ENCODE measurements at places on chromosomes 2 and 18. TPM values are rescaled to one million over a fixed set of nuclear protein-coding genes. Genes with fewer than 3 reads are reported as not detected.

The GPR75 gene
- total RNA-seq: 4.4 TPM

The DRC1 gene
- total RNA-seq: not detected

The CYP27C1 gene
- 2.3 TPM for total RNA-seq

The EFEMP1 gene
- 3.5 TPM for total RNA-seq

The PAIP2B gene
- total RNA-seq: 16.8 TPM

The CNGA3 gene
- not detected for total RNA-seq

The DCDC2C gene
- not detected for total RNA-seq

DNA sequence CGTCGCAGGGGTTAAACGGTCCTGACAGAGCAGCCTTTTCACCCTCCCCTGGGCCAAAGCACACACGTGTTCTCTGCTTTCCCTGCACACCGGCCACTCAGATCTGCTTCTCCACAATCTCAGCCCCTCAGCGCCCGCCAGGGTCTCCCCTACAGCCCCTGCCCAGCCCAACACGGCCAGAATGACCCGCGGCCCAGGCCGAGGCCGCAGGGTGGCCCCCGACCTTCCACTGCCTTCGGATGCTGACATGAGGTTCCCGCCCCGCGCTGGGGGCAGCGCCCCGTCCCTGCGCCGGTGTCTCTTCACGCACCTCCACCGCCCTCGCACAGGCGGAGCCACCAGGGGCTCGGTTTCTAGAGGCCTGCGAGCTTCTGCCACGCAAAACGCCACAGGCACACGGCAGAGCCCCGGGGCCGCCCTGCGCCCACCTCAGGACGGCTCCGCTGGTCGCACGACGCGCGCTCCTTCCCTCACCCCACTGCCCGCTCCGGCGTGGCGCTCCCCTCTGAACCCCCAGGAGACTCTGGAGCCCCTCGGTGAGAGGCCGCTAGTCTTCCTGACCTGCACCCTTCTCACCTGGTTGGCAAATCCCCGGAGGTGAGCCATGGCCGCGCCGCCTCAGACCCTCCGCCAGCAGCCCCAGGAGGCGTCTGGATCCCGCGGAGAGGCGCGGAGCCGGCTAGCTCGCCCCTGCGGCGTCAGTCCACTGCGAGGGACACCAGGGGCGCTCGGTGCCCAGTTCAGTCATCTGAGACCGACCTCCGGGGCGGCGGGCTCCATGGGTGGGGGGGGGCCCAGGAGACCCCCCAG lies 749 bp downstream of the STK25 start:
- peak; percentile 57 for DNase-seq

DNA sequence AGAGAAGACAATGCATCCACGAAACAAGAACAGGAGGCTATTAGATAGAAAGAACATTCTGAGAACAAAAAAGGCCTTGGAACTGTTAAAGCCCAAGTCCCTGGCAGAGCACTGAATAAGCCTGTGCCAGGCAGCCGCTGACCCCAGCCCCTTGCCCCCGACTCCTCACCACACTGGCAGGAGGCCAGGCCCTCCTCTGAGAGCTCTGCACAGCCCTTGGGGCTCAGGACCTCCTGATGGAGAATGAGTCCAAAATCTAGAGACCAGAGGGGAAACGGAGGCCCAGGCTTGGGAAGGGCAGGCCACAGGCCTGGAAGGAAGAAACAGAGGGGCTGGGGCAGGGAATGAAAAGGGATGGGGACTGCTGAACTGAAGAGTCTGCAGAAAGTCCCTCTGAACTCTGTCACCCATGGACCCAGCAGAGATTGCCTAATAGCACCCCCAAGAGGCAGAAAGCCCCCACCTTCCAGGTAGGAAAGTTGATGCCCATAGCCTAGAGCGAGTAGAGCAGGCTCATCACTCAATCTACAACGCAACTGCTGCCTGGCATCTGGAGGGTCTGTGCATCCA lies 18.3 kb upstream of the TNS1 start:
- no peak for DNase-seq

DNA sequence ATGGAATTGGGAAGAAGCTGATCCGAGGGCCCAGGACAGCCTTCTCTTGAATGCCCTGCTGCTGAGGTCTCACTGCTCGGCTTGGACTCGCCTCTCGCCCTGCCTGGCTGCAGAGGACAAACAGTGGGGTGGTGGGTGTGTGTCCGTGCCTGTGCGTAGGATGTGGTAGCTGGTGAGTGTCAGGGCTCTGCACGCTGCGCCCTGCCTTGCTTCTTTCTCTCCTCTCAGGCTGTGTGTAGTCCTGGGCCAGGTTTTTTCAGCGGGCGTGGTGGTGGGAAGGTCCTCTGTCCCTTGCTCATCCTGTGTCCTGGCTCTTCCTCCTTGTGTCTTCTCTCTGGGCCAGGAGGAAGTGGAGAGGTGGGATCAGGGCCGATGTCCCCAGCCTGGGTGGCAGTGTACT lies 44.8 kb downstream of the RRM2 start:
- DNase-seq: no peak

DNA sequence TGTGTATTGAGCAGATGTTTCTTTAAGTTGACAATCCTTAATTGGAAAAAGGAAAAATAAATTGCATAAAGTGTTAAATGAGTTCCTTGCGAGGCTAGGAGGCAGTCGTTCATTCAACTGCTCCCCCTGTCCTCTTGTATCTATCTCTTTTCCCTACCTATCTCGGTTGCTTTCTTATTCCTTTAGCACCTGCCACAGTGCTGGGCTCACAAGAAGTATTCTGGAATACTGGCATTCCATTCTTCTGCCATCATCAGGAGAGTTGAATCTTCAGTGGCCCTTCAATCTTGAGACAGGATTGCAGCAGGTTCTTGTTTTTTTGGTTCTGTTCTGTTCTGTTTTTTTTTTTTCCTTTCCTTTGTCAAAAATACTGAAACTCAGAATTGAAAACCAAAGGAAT lies 143.1 kb upstream of the AQP4 start:
- peak; percentile 34 for DNase-seq

- no peak for DNase-seq
These were observed 1245.1 kb upstream of the LRRTM1 start for GRCh38 chr2:81549646-81550045.

GRCh38 chr2:59589881-59590280 lies 963.6 kb downstream of the BCL11A start:
- no peak for DNase-seq

- no peak for DNase-seq
These were observed 307.7 kb upstream of the CCDC68 start for GRCh38 chr18:55266981-55267380.

GRCh38 chr2:169768262-169768995 lies 30.2 kb upstream of the SSB start:
- no peak for DNase-seq

DNA sequence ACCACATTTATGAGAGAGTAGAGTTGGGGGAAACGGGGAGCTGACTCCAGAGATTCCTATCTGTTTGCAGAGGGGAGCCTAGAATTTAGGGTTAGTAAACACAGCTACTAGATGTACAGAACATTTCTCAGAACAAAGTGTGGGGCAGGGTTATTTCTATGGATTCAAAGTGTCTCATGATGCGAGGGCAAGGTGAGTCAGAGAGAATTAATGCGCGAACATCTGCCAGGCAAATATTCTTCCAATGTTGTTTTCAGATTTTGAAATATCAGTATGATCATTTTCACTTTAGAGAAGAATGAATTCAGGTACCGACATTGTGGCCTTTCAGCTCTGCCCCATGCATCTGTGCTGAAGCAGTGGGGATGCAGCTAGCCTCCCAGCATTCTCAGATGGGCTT lies 2.0 kb upstream of the DSEL start:
- no peak for DNase-seq

GRCh38 chr2:37795938-37796337 lies 124.5 kb upstream of the CDC42EP3 start:
- no peak for DNase-seq

DNA sequence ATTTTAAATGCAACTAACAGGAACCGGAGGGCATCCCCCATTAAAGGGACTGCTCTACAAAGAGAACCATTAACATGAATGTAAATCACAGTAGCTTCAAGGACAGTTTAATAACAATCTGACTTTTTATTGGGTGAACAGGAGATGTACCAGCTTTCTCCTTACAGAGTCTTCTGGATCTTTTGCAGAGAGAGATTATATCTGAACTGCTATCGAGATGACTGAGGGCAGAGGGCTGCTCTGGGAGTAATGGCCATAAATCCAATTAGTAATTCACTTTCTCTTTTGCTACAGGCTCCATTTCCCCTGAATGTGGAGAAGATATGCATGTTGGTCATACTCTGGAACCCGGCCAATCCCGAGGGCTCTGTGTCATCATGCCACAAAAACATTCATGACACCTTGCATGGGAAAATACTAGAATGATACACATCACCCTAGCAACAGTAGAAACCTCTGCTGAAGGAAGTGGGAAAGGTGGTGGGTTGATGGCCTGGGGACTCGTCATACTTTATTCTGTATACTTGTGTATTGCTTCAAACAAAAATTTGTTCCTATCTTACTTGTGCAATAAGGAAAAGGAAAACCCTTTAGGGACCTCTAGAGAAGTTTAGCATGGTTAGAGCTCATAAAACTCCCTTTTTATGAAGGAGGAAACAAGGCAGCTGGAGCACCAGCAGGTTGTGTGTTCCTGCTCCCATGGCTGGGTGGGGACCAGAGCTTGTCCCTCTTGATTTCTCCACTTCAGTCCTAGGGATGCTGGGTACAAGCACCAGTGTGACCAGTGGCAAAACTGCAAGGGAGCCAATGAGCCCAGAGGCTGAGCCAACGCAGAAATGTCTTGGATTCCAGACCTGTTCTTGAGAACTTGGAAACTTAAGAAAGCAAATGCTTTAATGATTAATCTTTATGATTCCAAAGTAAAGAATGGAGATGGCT lies 26.0 kb downstream of the CTAGE1 start:
- no peak for DNase-seq

GRCh38 chr18:79583984-79584401 lies 95.6 kb upstream of the CTDP1 start:
- no peak for DNase-seq

DNA sequence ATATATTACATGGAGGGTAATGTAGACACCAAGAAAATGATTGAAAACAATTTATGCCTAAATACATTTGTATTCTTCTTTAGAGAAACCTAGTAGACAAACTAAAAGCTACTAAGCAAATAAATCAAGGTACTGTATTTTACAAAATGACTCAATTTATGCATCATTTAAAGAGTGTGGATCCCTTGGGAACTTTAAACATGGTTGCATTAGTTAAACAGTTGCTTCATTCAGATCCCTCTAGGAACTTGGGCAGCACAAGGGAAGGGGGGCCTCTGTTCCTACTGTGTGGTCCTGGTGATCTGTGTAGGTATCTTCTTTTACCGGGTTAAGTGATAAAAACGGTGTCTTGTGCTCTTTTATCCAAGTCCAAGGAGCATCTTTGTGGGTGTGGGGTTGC lies 31.5 kb upstream of the ATP8B1 start:
- no peak for DNase-seq

- DNase-seq: peak; percentile 83
These were observed at the start of gene HOXD11 for GRCh38 chr2:176106581-176107539. Gene HOXD11, plus strand, starts transcription at chr2:176107280. Its CDS starts 76 bp downstream, at chr2:176107356.

DNA sequence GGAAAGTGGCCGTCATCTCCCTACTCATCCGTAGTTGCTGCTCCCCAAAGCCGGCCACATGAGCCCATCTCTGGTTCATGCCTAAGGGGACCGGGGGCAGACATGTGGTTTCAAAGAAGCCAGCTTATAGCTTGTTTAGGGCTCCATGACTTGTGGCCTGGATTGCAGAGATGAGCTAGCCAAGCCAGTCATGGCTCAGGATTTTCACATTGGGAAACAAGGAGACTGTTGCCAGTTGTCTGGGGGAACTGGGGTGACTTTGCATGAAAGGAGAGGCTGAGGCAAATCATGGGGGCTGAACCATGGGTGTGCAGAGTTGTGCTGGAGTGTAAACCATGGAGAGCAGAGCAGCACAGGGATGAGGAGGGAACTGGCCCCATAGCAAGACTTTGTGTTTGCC lies 183.0 kb upstream of the APCDD1 start:
- DNase-seq: no peak

DNA sequence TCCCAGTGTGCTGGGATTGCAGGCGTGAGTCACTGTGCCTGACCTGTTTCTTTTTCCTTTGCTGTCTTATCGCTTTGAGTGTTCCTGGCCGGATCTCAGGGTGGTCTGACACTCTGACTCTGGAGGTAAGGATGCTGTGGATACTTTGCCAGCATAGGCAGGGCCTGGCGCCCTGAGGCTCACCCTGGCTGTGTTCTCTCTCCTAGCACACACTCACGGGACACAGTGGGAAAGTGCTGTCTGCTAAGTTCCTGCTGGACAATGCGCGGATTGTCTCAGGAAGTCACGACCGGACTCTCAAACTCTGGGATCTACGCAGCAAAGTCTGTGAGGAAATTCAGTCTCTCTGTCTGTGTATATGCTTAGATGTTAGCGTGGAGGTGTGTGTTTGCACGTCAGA lies 18.0 kb upstream of the SAG start:
- no peak for DNase-seq

DNA sequence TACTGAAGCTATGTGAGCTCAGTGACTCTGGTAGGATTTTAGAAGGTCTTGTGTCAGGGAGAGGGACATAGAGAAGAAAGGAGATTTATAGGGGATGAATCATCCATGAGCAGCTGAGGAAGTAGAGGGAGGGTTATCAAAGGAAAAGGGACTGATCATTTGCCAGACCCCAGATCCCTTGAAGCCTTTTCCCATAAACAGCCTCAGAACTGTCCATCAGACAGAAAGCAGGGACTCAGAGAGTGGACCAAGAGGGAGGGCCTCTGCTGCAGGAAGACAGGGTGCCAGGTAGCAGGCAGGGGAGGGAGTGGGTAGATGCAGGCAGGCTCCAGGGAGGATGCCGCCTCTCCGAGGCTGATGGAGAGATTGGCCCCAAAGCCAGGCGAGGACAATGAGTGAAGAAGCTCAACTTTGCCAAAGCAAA lies 133.9 kb downstream of the TNS1 start:
- DNase-seq: no peak

GRCh38 chr2:219626540-219626939 lies 890 bp upstream of the SLC4A3 start:
- DNase-seq: no peak

DNA sequence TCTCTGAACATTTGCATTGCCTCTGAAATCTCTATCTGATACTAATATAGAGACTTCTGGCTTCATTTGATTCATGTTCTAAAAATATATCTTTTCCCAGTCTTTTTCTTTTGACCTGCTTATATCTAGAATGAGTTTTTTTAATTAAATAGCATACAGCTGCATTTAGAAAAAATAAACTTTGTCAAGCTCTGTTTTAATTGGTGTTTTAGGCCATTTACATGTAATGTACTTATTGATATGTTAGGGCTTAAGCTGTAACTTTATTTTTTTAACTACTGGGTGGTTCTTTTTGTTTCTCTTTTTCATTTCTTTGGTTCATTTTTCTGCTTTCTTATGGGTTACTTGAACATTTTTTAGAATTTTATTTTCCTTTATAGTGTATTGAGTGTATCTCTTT lies 54.9 kb downstream of the CCDC138 start:
- DNase-seq: no peak

GRCh38 chr2:195320413-195320973 lies 336.5 kb upstream of the SLC39A10 start:
- no peak for DNase-seq

- no peak for DNase-seq
These were observed 55.9 kb downstream of the HS1BP3 start for GRCh38 chr2:20594957-20595356.

Measured in H9 (cell line).